Neural progenitor cell (in vitro differentiated cells): ENCODE measurements at places on chromosomes 3 and 15.
A peak's percentile ranks its signal among the peaks of the same experiment; 100 is the strongest.

GRCh38 chr15:42373274-42373673, 14.0 kb downstream of the CAPN3 start:
- no peak for DNase-seq

- peak; percentile 50 for DNase-seq
Measured at GRCh38 chr3:50375258-50375931, 16.1 kb upstream of the TMEM115 start.

DNA sequence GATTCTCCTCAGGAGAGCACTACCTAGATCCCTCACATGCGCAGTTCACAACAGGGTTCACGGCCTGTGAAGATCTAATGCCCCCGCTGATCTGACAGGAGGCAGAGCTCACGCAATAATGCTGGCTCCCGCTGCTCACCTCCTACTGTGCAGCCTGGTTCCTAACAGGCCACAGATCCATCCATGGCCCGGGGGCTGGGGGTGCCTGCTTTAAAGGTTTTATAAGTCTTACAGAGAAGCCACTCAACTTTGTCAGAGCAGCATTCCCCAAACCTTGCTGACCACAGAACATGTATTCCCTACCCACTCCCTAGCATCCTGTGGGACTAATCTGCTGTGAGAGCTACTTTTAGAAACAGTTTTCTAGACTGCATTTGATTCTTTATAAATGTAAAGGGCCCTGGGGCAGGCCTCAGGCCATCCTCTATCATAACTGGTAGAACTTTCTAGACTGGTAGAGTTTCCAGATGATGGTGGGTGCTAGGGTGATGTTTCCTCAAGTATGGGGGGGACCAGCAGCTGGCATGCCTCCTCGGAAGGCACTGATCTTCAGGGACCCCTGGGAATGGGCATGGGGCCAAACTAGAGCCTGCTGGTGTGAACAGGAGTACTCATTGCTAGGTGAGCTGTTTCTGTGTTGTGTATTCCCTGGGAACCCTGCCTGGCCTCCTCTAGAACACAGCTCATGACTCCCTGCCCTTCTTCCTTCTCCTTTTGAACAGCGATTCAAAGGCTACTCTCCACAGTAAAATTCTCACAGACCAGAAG, 25.7 kb upstream of the RAD18 start:
- no peak for DNase-seq

- no peak for DNase-seq
Measured at GRCh38 chr15:92627014-92627413, 28.6 kb downstream of the FAM174B start.
